Fibroblast of gingiva (primary cell): ENCODE measurements at places on chromosomes 5 and 9.

DNA sequence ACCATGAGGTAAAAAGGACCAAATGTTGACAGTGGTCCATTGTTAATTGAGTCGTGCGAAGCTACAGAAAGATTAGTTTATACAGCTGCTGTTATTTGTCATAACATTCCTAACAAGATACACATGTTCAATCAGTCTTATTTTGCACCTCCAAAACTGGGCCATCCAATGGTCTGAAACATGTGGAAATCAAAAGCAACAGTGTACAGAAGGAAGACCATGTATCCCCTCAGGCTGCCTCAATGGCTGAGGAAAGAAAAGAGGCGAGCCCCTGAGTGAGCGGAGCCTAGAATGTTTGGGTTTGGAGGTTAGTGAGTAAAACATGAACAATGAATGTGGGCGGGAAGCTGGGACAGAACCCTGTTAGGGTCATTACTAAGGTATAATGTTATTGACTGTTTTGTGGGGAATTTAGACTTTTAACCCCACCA lies 35.6 kb downstream of the NFIB start:
- peak; percentile 34 for DNase-seq

- DNase-seq: no peak
These were observed 472.1 kb downstream of the CTNND2 start for GRCh38 chr5:11432116-11432515.

GRCh38 chr9:136596630-136597031 lies 50.8 kb upstream of the NOTCH1 start:
- DNase-seq: no peak

DNA sequence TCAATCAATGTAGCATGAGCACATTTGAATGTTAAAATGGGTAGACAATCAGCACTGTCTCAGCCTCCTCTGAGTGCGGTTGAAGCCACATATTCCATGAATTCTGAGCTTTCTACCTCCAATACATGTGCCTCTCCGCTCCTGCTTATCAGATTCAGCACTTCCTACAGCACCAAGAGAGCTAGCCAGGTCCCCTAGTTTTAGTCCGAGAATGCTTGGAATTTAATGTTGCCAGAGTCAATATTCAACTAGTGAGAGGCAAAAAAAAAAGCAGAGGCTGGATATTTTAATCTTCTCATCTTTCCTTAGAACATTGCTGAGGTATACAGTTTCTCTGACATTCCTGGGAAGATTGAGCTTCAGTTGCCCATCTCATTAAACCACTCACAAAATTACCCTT lies 1979.1 kb upstream of the CDH9 start:
- DNase-seq: no peak

DNA sequence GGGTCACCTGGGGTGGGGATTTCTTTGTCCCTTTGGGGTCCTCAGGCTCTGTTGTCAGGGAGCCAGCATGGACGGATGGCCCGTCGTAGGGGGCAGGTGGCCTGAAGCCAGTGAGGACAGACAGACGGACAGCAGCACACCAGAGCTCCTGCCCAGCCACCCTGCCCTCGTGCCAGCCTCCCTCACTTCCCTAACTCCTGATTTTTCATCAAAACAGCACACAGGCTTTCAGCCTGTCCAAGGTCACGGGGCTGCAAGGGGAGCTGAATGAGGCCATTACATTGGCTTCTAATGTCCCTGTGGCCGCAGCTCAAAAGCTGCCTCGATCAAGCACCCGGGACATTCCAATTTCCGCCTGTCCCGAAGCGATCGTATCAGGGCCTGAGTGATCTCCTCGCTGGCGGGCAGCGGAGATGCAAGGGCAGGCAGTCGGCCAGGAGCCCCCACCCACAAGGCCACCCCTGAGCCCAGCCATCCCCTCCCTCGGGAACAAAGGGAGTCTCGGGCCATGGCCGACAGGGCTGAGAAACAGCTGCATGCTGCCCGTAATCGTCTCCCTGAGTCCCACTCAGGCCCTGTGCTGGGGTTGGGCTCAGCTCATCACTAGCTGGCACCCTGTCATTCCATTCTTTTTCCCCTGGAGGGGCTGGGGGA lies 50.5 kb upstream of the RNU6ATAC start:
- DNase-seq: no peak

GRCh38 chr5:116273448-116274242 lies 188.8 kb downstream of the COMMD10 start:
- DNase-seq: peak; percentile 34

DNA sequence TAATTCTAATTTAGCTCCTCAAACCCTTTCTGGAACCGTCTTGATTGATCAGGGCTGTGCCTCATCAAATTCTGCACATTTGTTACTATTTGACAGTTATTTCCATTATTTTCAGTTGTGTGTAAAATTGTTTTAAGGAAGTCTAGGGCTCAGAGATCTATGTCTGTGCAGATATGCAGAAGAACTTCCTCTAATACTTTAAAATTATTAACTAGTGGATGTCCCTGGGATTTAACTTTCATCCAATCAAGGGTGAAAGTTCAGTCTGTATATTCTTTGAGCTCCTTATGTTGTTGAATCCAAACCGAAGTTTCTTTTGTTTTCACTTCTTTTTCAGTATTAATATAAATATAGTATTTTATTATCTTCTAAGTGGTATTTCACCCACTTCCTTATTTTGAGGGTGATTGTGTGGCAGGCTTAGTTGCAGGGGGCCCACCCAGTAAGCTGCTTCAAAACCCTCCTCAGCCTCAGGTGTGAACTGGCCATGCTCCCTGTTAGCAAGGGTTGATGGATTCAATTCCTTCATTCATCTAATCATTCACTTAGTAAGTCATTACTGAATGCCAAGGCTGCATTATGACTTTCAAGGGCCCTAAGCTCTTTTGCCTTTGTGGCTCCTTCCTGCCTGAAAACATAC lies 2.1 kb upstream of the CAMLG start:
- no peak for DNase-seq

DNA sequence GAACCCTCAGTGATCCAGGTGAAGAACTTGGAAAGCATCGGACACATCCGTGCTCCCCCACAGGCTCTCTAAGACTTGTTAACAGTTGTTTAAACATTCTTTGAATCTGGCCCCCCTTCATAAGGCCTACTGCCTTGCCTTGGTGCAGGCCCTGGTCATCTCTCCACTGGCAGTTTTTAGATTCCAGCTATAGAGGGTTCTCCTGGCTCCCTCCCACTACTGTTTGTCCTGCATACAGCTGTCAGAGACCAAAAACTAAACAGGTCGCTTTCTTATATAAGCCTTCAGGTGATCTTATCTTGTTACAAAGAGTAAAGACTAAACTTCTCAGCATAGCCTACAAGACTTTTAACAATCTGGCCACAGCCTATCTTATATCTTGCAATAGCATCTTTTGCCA lies 32.3 kb downstream of the NRG2 start:
- DNase-seq: no peak

- no peak for DNase-seq
These were observed 2.0 kb upstream of the PCDH12 start for GRCh38 chr5:141960018-141960417.

DNA sequence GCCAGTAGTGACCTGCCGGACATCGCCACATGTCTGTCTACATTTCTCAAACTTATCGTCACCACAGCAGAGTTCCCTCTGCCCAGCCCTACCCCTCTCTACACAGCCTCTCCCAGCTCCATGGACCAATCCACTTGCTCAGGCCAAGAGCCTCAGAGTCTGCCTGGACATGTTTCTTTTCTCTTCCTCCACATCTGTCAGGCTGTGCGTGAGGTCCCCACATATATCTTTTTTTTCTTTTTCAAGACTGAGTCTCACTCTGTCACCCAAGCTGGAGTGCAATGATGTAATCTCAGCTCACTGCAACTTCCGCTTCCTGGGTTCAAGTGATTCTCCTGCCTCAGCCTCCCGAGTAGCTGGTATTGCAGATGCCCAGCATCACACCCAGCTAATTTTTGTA lies 62.7 kb upstream of the GGTA1 start:
- DNase-seq: no peak

DNA sequence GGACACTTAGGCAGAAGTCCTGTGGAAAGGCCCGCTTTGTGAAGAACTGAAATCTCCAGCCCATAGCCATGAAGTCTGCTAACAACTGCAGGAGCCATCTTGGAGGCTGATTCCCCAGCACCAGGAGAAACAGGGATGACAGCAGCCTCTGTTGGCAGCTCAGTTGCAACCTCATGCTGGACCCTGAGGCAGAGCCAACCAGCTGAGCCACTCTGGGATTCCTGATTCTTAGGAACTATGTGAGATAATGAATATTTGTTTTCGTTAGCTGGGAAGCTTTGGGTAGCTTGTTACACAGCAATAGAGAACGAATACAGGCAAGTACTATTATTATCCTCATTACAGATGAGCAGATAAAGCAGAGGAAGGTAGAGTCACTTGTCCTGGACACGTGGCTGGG lies 210.5 kb upstream of the ANKH start:
- DNase-seq: no peak

GRCh38 chr5:128040927-128041326 lies 42.6 kb upstream of the SLC12A2 start:
- DNase-seq: no peak

GRCh38 chr5:161093100-161093499 lies 241.1 kb upstream of the ATP10B start:
- DNase-seq: no peak

DNA sequence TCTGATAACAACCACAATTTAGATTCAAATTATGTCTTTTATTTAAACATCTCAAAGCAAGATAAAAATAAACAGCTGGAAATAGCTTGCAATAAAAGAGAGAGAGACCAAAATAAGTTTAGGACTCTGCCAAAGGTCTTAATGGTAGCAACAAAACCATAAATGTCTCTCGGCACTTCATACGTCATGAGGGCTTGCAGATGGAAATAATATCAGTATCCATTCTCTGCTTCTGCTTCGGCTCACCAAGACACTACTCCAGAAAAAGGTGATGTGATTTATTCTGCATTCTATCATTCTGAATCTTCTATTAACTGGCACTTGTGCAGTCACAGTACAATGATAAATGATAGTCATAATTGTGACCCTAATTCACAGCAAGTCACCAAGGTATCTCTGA lies 56.1 kb downstream of the EBF1 start:
- no peak for DNase-seq

DNA sequence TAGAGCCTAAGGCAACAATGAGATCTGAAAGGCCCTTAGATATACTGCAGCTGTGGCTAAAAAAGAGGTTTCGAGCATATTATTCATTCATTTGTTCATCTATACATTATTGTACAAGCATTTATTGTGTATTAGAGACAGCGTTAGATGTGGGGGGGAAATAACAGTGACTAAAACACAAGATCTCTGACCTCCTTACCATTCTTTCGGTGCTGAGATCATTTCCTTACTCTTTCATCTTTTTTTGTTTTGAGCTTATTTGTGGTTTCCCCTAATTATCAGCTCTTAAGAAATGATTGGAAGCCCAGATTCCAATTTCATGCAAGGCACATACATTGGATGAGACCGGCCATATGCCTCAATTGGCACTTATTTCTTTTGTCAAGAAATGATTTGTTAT lies 113.2 kb downstream of the SEC61B start:
- DNase-seq: no peak

DNA sequence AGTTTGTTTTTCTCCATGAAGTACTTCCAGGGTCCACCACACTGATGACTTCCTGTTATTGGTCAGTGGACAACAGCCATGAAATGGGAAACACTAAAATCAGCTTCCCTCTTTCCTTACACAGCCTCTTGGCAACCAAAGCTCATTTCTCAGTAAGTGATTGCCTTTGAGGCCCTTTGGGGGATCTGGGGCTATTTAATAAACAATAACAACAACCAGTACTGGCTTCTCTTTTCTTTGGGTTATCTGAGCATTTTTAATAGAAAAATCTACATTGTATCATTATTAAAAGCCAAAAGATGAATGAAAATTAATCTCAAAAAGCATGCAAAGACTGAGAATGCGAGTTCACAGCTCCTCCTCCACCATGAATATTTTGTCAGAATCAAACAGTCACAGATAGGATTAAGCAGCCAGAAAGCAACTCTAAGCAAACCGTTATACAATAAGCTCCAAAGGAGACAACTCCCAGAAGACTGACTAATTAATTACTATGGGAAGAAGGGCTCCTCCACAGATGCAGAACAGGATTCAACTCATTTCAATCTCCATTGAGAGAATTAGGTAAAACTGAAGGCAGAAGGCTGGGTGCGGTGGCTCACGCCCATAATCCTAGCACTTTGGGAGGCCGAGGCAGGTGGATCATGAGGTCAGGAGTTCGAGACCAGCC lies 68.3 kb downstream of the SERINC5 start:
- no peak for DNase-seq

DNA sequence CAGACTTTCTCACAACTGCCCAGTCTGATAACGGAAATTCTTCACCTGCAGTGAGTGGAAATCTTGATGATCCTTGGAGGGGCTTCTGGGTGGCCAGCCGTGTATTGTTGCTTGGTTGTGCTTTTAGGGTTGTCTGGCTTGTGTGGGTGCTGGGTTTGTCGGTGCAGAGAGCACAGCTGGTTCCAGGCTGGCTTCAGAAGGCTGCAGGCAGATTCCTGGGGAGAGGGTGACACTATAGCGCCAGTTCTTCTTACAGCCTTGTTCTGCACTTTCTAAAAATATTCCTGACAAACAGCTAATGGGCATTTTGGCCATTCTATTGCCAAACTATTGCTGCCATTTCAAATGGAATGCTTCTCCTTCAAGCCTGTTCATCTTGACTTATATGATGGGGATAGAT lies 99.3 kb downstream of the PDZD2 start:
- no peak for DNase-seq

GRCh38 chr5:56434986-56435385 lies 201.9 kb upstream of the ANKRD55 start:
- no peak for DNase-seq

DNA sequence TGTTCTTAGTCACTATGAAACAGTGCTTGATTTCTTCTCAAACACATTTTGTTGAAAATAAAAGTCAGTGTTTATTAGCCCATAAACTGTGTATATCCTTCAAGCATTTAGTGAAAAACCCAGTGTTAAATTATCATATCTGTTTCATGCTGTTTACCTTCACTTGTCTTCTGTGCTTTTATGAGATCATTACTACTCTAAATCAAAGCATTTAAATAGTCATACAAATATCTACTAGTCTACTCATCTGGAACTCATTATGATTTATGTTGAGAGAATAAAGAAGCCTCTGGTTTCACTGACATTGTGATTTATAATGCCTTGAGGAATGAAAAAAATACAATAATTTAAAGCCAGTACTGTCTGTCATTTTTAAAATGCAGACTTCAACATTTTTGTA lies 366.5 kb downstream of the SLCO4C1 start:
- no peak for DNase-seq

GRCh38 chr5:95949810-95950209 lies 11.8 kb downstream of the ELL2 start:
- no peak for DNase-seq

DNA sequence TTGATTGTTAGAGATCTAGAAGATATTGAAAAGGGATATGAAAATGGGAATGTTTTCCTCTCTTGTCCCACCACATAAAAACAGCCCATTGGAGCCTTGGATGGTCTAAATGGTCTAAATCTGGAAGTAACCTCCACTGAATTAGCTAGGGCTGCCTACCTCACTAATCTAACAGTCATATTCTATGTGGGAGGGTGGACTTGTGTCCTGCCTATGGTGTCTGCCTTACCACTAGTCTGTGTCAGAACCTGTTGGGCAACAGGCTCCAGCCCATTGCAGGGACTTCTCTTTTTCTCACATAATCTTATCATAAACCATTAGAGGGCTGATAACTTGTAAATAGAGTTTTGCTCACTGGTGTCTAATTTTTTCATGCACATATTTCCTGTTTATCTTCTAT lies 548.8 kb upstream of the CDH18 start:
- no peak for DNase-seq
